ENCODE measurements at places on chromosomes 13 and 19.

DNA sequence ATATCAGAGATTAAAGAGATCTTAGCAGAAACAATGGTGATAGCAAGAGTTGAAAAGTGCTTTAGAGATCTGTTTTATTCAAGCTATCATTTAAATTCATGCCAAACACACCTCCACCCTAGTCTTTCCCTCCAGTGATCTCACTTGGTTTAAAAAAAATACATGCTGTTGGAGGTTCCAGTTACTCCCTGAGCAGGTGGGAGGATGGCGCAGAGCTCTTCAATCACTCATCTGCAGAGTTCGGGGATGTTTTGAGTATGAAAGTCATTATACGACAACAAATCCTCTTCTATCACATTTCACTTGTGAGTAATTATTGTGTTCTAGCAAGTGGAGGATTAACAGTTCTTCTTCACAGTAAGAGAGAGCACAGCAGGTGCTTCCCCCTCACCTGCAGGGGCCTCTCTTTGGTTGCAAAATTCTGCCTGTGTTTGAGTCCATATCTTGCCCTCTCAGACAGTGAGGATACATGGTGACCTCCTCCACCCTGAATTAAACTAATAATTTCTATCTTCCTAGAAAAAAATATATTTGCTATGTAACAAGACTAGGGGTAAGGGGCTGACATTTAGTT, 376.7 kb downstream of the LIG4 start:
- peak; percentile 89 for DNase-seq

DNA sequence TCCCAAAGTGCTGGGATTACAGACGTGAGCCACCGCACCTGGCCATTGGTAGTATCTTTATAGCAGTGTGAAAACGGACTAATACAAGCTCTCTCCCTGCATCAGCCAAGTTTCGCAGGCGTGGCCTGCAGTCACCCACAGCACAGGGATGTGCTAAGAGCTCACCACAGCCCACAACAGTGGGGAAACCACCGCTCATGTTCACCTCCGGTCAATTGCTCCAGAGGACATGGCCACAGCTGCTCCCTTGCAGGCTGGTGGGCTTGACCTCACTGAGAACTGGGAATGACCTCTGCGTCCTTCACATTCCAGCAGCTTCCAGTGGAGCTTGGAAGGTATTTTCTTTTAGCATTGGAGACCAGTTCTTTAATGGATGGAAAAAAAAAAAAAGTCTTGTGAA, 156.4 kb downstream of the KCTD15 start:
- DNase-seq: no peak

DNA sequence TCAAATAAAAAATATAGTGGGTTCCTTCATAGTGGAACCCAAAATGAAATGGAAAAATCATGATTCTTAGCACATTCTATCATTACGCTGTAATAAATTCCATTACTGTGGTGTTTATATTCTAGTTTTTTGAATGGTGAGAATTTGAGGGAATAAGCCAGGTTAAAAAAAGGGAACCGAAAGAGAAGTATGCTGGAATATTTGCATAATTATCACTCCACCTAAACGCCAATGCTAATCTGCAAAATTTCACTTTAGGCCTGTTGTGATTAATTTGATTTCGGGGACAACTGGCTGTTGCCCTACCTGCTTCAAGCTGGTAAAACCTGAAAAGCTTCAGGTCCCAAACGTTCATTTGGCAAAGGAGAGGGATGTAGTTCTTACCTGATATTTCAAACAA, 32.1 kb upstream of the SCEL start:
- no peak for DNase-seq

DNA sequence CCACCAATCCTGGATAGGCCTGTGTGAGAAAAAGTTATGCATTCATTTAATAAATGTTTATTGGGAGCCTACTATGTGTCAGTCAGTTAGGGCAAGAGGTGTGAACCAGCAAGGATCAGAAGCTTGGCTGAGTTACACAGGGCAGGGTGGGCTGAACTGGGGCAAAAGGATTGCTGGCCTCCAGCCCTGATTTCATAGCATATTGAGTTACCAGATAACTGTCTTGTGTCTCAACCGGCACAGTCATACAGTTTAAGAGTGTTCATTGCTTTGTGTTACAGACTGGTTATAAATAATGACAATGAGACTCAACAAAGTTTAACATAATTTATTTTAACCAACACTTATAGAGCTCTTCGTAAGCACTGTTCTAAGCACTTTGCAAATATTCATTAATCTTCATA, 253.8 kb downstream of the DLEU7 start:
- DNase-seq: no peak

GRCh38 chr13:36965767-36966166, 33.4 kb downstream of the ALG5 start:
- no peak for DNase-seq

- DNase-seq: no peak
These were observed 64.9 kb upstream of the HTR2A start for GRCh38 chr13:46961719-46962118.

DNA sequence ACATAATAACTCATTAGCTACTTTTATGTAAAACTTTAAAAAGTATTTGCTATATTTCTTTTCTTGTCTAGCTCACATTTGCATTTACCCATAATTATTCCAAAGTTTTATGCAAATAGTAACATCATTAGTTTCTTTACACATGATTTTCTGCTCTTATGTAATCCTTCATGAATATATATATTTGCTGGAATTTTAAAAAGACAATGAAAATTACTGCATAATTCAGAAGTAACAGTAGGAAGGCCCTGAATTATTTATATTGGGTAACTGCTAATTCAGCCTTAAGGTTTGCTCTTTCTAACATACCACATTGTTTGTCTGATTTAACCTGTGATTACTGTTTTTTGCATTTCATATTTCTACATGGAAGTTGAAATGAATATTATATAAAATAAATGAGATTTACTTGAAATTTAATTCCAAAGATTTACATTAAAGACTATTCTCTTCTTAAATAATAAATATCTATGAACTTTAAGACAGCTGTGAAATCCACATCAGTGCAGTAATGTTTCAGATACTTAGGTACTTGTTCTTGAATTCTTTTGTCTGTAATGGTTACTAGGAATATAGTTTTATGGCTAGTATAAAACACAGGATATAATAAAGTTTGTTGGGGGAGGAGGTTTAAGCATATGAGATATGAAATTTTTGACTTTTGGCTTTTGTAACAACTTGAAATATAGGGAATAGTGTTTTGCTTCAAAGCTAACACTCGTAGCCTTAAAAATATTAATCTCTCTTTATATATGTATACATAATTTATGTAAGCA, 46.0 kb downstream of the B3GLCT start:
- DNase-seq: no peak

GRCh38 chr13:63944911-63945310, 2529.3 kb upstream of the PCDH20 start:
- no peak for DNase-seq

GRCh38 chr13:84131249-84131648, 249.0 kb upstream of the SLITRK1 start:
- DNase-seq: no peak

DNA sequence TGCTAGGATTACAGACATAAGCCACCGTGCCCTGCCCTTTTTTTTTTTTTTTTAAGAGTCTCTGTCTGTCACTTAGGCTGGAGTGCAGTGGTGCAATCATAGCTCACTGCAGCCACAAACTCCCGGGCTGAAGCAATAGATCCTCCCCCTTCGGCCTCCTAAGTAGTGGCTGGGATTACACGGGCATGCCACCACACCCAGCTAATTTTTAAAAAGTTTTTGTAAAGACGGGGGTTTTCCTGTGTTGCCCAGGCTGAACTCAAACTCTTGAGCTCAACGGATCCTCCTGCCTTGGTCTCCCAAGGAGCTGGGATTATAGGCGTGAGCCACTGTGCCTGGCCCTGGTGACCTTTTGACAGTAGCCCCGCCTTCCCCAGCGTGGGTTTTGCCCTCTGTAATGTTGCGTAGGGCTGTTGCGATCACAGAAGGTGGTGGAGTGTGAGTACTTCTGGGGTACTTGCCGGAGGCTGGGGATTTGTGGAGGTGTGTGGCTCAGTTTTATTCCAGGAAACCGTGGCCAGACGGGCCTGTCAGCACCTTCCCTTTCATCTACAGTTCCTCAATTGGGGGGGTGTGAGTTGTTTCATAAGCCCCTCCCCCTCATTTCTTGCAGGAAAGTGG, 11.6 kb upstream of the RETN start:
- DNase-seq: no peak

DNA sequence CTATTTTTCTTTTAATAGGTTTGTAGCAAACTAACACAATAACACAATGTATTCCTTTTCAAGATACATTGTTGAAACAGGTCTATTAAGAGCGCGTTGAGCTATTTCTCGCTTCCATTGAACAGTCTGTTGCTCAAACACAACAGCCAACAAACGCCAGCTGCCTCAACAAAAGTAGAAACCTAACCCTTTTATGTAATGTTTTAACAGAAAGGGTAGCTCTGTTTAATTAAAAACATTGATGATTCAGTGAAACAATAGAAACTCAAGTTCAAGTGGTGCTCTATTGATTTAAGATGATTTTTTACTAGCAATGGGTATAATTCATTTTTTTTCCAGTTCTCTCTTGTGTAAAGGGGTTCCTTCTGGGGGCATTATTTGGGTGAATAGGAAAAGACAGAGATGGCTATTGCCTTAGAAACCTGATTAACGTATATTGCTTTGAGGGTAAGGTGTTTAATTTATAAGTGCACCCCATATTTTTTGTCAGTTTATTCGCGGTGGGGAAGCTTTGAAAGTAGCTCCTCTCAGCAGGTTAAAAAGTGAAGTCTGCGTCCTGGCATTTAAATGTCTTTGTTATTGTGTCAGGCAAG, 14.9 kb downstream of the ZIC2 start:
- DNase-seq: no peak

DNA sequence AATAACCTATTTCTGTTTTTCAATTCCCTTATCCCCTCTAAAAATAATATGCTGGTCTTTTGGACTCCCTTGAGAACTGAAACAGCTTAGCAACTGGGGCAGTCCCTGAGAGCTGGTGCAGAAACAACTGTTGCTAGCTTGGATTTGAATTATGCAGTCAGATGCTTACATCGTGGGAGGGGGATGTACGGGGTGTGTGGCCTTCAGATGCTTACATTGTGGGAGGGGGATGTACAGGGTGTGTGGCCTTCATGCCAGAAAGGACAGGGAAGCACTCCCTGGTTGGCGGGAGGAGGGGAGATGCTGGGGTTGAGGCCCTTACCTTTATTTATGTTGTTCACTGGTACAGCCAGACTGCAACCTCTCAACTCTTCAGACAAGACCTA, 25.6 kb downstream of the LRCH1 start:
- DNase-seq: no peak

DNA sequence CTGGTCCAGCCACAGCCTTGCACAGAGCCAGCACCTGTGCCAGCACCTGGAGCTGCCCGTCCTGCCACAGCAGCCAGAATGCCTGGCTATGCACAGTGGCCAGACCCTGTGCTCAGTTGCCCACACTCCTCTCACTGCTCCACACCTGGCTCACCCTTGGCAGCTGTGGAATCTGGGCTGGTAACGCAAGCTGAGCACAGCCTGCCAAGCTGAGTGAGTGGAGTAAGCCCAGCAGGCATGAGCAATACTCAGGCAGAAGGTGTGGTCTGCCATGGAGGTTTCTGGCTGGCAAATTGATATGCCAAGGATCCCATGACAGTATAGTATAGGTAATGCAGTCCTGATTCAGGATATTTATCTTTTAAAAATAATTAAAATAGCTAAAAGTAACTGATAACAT, 122.2 kb downstream of the PCDH9 start:
- DNase-seq: no peak

DNA sequence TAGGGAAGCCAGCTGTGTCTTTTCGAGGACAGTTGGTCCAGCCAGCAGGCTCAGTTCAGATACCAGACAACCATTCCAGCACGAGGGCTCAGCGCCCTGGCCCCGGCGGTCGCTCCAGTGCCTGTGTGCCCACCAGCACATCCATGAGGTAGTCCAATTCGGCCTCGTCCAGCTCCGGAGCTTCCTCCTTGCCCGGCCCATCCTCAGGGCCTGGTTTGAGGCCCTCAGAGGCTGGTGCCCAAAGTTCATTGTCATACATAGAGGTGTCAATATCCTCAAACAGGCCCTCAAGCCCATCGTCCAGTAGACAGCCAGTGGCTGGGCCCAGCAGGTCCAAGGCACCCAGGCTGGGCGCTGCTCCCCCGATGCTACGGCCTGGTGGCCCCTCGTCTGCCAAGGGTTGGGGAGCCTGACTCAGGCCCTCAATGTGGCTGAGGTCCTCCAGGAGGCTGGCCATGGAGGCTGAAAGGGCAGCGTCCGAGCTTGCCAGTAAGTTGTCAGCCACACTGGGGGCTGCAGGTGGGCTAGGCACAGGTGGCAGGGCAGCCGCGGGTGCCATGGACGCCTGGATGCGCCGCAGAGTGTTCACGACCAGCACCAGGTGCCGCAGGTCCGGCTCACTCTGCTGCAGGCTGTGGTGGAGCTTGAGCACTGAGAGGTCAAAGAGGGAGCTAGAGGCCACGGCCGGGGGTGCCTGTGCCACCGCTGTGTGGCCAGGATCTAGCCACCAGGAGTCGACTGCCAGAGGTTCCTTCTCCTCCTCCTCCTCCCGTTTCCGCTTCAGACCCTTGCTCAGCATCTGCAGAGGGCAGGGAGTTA, 2.8 kb downstream of the SERTAD1 start:
- DNase-seq: no peak

DNA sequence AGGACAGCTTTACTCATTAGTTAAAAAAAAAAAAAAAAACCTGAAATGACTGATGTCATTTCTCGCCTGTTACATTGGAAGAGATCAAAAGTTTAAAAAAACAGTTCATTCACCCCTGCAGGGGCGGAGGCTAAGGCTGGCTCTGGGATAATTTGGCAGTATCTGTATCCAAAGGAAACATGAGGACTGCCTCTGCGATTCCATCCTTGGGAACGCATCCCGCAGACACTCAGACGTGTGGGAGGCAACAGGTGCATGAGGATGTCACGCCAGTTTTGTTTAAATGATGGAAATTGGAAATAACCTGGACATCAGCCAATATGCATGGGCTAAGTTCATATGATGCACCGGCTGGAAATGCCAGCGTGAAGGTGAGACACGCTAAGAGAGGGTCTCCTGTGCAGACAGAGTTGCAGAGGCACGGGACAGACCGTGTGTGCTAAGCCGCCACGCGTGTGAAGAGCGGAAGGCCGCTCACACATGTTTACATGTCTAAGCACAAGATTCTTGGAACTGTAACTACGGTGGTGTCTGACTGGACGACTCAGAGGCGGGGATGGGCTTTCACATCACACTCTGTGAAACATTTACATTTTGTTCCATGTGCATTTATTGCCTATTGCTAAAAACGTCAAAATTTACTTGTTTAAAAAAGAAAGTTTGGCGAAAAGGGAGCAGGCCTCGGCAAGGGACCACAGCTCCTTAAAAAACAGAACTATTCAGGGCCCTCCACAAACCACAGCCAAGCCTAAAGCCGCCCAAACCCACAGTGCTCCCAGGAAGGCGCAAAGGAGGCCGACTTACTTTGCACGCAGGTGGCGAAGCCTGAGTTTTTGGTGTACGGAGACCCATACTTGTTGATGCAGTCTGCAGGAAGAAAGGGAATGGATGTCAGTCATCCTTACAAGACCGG, 17.9 kb downstream of the GAS6 start:
- DNase-seq: no peak

DNA sequence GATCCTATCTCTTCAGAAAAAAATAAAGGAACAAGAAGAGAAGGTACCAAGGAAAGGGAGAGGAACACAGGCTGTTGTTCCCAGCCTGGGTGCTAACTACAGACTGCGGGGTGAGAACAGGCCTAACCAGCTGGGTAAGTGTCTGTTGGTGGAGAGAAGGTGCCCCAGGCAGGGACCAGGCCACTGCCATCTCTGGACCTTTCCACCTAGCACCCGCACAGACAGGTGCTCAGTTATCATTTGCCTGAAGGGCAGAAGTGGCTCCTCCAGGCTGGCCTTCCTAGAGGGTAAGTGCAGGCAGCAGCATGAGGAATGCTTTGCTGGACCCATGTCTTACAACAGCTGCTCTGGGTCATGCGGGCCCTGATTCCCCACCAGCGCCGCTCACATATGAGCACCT, 10.1 kb downstream of the DNMT1 start:
- no peak for DNase-seq

Data from NCI-H524 treated with DMSO at 0.1 percent for 48 hours (cell line).